Left renal pelvis (tissue), 4 donors: ENCODE measurements at places on chromosomes 1 and 21. TPM values are rescaled to one million over a fixed set of nuclear protein-coding genes. Genes with fewer than 3 reads are reported as not detected.

- DNase-seq: no peak
These were observed 97.8 kb downstream of the SLC45A1 start for GRCh38 chr1:8415526-8416278.

DNA sequence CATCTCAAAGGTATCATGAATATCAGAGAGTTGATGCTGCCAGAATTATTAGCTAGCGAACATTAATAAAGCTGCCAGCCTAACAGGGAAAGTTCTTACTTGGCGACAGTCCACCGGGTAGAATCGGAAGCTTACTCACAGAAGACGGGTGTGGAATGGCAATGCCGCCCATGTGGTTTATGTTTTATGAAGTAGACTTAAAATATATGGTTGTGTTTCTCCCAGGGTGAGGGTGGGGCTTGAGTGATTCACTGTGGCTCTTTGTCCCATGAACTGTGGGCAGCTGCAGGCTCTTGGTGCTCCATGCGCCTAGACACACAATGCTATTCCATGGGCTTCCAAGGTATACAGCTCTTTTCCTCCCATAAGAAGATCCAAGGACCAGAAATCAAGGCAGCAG is 162.7 kb downstream of the PIGK start:
- no peak for DNase-seq

- no peak for DNase-seq
These were observed 56.6 kb downstream of the SMYD2 start for GRCh38 chr1:214337511-214337910.

DNA sequence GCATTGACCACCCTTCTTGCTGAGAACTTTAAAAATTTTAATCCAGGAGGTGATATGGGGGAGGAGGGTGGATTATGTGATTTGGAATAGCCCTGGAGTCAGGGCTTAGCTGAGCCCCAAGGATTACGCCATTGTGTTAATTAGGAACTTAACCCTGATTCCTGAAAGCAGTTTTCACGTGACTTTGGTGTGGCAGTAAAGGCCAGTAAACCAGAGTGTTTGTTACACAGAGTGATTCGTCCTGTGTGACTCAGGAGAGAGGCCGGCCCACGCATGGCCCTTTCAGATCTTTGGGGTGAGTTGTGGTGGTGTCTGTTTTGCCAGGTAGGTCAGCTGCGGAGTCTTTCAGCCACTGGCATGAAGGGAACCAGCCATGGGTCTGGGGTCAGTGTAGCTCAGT is 107.6 kb downstream of the NOS1AP start:
- DNase-seq: no peak

DNA sequence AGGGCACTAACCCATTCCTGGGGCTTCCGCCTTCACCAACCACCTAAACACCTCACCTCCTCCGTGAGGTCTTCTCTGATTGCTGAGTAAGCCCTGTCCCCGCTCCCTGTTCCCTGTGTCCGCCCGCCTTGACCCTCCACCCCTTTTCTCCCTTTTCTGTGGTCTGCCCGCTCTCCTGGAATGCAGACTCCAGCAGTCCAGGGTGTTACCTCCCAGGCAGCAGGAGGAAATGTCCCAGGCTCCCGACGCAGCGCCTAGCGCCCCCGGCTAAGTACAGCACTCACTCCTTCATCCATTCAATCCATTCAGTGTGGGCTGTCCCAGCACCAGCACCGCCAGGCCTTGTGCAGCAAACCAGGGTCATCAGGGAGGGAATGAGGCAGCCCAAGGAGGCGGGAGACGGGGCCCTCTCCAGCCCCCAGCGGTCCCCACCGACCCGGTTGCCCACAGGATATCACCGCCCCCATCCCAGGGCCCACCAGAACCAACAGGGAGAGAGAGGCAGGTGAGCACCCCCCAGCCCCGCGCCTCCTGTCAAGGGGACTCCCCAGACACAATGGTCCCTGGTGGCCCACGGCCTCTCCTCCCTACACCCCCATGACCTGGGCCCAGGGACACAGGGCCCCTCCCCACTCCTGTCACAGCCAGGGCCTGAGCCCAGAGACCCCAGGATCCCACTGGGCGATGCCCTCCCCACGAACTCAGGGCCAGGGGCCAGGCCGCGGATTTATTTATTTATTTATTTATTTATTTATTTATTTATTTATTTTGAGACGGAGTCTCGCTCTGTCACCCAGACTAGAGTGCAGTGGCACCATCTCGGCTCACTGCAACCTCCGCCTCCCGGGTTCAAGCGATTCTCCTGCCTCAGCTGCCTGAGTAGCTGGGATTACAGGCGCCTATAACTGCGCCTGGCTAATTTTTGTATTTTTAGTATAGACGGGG is 10.2 kb downstream of the TNFRSF14 start:
- no peak for DNase-seq

DNA sequence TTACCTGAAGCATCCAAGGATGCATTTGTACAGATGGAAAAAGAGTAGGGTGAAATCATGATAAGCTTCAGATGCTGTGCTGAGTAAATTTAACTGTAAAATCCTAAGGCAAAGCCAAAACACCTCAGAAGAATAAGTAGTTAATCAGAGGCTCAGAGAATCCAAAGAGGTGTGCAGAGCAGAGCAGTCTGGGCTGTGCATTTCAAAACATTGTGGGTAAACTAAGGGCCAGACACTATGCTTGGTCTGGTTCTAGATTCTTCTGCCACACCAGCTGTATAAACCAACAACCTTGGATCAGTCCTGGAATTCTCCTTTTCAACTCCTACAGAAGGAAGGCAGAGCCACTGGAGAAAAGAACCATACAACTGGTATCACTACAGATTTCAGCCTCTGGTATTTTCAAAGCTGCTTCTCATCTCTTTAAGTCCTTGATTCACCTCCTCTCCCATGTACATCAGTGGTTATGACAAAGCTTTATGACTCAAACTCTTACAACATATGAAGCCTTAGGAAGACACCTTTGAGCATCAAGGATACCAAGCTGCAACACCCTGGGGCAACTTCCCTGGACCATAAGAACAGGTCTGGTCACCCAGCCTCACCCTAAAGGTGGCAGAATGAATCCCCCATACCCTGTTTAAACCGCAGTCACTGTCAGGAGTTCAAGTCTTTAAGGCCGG is 11.6 kb upstream of the HIPK1 start:
- DNase-seq: no peak

DNA sequence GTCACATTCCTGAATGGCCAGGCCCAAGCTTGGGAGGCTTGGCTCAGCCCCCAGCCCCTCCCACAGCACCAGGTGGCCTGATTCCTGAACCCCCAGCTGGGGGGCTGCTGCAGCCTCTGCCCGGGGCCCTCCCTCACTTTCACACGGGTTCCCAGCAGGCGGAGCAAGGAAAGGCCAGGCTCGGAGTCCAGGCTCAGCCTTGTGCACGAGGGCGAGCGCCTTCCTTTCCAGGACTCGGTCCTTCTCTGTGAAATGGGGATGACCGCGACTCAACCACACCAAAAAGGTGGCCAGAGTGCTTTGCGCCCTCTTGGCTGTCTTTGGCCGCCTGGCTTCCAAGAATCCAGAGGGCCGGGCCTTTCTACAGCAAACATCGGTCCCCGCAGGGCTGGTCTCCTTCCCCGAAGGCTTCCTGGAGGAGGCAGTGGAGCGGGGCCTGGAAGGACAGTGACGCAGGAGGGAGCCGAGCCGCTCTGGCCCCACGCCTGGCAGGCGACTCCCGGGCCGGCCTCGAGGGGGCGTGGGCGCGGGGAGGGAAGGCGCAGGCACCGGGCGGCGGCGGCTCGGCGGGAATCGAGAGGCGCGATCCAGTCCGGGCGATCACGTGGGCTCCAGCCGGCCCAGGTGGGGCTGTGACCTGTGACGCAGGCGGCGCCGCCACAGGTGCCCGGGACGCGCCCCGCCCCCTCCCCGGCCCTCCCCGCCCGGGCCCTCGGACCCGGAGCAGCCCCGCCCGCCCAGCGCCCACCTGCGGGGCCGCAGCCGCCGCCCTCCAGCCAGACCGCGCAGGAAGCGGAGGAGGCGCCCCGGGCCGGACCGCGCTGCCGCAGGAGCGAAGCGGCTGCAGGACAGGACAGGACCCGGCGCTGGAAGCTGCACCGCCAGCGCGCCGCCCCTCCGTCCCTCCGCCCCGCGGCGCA is at the start of gene ARHGEF16:
Gene ARHGEF16 (plus strand): TSS at position 775 of the 920 bp plus-strand sequence. CDS start 8,420 bp downstream, outside the sequence.
- DNase-seq: no peak

DNA sequence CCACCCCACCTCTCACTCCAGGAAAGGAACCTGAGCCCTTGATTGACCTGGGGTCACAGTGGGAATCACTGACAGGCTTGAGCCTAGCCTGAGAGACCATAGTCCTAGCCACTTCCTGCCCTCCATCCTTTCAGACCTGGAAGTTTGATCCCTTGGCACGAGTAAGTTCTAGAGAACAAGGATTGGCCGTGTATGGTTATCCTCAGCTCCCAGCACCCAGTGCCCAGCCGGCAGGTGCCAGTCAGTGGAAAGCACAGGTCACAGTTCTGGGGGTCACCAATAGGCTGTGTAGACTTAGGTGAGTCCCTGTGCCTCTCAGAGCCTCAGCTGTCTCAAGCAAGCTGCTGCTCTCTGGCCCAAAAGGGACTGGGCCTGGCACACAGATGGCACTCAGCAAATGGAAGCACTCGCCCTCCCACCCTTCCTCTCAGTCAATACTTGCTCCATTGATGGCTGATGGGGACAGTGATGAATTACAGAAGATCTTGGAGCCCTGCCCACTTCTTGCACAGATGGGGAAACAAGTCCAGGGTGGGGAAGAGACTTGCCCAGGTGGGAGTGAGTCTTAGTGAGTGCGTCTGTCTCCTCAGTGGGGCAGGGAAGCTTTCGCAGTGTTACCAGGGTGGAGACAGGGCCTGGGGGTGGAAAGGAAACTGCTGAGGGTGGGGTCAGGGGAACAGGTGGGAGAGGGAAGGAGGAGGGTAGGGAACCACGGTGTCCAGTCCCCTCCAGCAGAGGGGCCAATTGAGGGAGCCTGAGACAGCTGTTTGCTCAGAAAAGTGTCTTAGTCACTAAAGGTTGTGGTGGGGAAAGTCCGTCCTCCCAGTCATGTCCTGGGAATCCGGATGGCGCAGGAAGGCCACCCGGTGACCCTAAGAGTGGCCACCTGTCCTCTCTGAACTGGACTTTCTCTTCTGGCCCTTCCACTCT is 2.6 kb upstream of the KCNQ4 start:
- no peak for DNase-seq

Gene RPTN
- not detected for polyA plus RNA-seq

Gene BACE2
- polyA plus RNA-seq: 56.5 TPM

Gene CD52
- 6.6 TPM for polyA plus RNA-seq

Gene TP73
- 0.47 TPM for polyA plus RNA-seq

Gene TMEM82
- polyA plus RNA-seq: 3.2 TPM
